ENCODE measurements at places on chromosomes 6 and 20. TPM values are rescaled to one million over a fixed set of nuclear protein-coding genes. Genes with fewer than 3 reads are reported as not detected.

GRCh38 chr6:32665661-32666060 lies 796 bp downstream of the HLA-DQB1 start:
- no peak for DNase-seq

DNA sequence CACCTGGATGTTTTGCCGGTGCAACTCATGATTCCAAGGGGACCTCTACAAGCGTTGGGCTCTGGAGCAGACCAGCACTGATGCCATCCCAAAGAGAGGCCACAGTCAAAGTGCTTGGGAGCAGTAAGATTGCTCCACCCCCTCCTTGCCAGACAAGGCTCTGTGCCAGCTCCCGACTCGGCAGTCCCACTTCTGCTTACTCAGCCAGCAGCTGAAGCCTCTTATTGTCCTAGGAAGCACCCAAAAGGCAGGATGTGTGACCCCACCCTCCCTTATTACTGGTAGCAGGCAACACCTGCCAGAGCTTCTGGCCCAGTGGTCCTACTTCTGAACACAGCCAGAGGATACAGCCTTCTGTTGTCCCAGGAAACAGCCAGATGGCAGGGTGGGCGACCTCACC lies 614.2 kb downstream of the TENT5A start:
- DNase-seq, result no peak

DNA sequence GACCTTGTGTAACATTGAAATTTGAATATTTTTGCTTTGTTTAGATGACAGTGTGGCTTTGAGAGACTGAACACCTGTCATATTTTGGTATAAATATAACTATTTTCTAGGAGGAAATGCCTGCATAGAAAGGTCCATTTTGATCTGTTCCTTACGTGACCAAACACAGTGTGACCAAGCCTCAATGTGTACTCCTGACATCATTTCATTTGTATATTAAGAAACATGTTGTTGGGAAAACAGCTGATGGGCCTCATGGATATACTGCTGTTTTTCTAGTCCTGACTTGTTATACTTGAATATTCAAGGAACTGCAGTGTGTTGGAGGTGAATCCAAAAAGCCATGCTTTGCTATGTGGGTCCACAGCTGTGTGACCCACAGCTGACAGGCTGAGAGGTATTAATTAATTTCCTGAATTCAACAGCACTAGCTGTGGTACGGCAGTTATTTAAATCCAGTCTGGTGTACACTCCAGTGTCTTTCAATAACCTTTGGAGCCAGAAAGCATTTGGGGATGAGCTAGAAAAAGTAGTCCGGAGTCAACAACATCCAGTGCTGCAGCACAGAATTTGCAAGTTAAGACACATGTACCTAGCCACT lies 18.9 kb downstream of the NCOA7 start:
- no peak for DNase-seq

DNA sequence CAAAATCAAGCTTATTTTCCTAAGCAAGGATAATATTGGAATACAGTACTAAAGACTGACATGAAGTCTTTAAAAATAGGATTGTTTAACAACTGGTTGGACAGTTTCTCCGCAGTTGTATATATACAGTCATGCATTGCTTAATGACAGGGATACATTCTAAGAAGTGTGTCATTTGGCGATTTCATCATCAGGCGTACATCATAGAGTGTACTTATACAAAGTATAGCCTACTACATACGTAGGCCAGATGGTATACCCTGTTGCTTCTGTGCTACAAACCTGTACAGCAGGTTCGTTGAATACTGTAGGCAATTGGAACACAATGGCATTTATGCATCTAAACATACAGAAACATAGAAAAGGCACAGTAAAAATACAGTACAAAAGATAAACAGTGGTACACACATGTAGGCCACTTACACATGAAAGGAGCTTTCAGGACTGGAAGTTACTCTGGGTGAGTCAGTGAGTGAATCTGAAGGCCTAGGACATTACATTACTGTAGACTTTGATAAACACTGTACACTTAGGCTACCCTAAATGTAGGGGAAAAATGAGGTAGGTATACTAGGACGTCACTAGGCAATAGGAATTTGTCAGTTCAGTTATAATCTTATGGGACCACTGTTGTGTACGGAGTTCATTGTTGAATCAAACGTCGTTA lies 20.1 kb downstream of the HECA start:
- no peak for DNase-seq

Gene CST4
- not detected for polyA plus RNA-seq

- DNase-seq, result no peak
Measured at GRCh38 chr20:46773680-46774079, 64.2 kb downstream of the SLC2A10 start.

GRCh38 chr6:41451039-41451438 lies 95.1 kb upstream of the FOXP4 start:
- DNase-seq, result no peak

- no peak for DNase-seq
Measured at GRCh38 chr6:114158838-114159694, 183.8 kb downstream of the HS3ST5 start.

DNA sequence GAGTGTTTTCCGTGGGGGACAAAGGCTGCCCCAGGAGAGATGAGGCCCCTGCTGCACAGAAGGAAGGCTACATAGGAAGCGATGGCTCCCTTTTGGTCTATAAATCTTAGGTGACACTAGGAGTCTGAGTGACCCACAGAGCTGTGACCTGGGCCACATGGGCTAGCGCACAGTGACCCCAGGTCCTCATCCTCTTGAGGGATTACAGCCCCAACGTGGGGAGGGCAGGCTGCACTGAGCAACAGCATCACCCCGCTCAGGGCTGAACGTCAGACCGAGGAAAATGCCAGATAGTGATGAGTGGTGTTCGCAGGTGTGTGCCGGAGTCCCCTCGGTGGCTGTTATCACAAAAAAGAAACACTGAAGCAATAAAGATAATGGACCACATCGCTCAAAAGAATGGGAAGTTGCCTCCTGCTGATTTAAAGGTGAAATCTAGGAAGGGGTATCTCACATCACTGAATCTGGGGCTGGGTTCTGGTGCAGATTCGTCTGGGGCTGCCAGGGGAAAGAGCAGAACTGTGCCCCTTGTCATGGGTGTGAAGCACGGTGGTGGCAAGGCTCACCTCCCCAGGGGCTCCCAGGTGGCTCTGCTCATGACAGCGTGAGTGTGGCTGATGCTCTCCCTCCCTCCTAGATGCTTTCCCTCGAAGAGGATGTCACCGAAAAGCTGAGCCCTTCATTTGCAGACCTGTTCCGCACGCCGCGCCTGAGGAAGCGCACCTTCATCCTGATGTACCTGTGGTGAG lies 14.5 kb downstream of the SLC22A1 start:
- DNase-seq, result no peak

Gene NUDT3
- 13.8 TPM for polyA plus RNA-seq

DNA sequence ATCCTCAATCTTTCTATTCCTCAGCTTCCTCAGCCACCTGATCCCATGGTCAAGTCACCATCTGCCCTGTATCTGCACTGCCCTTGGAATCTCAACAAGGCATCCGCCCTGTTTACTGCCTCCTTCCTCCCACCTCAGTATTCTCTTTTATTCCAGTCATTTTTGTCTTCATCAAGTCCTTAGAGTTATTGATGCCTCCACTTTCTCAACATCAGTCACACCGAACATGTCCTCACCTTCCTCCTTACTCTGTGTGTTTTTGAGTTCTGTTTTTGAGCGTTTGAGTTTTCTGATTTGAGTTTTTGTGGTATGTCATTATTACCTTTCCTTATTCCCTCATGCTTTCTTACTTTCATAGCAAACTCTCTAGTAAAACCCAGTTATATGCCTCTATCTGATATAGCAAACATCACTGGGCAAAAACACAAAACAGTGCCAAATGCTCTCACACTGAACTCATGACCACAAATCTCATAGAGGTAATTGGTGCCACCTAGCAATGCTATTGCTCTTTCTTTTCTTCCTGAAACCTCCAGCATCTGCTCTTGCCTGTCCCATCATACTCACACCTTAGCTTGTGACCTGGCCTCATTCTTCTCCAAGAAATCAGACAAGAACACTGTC lies 11.8 kb upstream of the GNRH2 start:
- no peak for DNase-seq

Gene HNF4A
- not detected for polyA plus RNA-seq

DNA sequence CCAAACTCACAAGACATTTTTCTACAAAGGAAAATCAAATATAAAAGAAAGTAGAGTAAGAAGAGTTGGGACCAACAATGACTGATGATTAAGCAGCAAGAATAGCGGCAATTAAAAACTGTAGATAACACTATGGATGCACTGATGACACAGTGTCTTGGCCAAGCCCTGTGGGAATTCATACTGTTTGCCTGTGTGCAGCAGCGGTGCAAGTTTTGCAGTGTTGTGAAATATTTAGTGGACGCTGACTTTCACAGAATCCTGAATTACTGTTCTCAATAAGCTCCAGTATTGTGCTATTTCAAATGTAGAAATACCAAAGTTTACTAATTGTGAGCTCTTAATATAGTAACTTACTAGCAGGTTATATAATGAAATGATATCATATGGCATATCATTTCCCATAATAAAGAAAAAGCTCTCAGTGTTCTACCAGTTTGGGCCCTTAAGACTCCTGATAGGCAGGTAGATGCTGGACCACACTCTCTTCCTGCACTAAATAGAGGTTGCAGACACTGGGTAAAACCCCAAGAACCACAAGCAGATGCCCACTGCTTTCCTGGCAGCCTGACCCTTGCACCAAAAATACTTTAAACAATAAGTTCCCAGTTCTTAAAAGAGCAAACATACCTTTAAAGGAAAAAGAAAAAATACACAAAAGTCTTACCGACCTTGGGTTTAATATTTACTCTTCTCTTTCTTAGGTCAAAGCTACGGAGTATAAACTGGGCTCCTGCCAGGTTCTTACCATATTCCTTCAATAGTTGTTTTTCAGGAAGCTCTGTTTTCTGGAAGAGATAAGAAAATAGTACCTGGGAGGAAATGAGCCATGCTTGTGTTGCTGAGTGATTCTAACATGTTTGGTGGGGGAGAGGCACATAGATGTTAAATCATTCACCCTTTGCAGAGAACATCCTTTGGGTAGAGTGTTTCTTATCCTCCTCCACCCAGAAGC lies 41.6 kb downstream of the ANKEF1 start:
- DNase-seq, result no peak

Measured in GM12878 (cell line).